ENCODE measurements at places on chromosomes 3 and 15.

DNA sequence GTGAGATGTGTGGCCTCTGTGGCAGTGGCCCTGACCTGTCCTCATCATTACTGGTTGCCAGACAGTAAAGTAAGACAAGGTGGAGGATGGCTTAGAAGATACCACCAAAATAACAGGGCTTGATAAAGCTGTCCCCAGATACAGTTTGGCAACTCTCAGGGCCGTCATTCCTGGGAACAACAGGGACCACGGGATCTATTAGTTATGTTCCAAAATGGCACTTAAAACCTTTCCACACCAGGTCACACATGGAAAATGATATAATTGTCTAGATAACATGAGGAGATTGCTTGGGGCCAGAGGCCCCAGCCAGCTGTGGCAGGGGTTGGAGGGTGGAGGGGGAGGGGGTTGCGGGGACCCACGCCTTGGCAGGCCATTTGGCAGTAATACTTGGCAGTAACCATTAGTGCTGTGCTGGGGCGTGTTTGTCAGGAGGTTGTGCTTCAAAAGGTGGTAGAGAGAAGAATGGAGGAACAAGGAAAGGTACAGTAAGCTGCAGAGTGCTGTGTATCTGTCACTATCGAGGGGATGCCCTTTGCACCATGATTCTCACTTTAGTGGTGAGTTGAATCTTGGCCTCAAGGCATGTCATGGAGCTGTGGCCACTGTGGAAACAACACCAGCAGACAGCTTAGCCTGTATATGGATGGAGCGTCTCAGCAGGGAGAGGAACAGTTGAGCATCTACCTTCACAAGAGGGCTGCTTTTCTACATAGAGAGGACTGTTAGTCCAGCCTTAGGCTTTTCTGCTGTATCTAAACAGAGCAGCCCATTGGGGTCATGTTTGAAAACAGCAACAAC lies 14.0 kb downstream of the PLCL2 start:
- no peak for DNase-seq

DNA sequence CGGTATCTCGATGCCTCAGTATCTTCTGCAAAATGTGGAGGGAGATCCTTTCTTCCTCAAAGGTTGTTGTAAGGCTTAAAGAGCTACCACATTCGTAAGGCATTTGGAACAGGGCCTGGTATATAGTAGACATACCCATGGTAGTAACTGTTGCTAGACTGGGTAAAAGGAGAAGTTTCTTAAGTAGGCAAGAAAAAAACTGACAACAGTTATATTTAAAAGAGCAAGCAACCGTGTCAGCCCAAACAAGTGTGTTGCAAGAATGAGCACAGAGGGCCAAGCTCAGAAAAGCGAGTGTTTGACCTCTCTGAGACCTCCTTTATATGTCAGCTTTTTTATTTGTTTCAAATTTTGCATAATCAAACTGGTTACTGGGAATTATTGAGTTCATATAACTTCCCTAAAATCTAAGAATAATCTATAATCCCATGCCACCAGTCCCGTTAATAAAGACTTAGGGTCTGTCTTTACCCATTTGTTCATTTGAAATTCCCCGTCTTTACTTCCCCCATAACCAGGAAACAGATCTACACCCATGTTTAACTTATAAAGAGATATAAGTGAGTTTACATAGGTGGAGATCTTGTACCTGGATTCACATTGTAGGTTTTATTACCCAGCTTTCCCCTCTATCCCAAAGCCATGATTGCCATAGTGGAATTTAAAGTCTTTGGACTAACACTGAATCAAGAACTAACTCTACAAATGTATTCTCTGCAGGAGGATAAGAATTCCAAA lies 7.3 kb downstream of the B3GNT5 start:
- peak; percentile 45 for DNase-seq

DNA sequence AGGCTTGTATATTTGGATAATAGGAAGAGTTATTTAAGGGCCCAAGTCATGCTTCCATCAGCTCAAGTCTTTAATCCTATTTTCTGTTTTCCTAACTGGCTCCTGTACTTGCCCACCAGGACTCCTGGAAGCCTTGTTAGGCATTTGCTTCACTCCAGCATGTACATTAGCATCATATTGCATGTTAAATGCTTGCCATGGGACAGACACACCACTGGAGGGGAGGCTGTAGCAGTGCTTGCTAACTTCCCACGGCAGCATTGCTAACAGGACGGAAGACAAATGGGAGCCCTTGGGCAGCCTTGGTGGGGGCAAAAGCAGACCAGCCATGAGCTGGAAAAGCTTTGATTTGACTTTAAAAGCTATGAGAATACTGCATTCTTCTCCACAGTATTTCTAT lies 6.1 kb downstream of the TMOD2 start:
- DNase-seq: no peak

GRCh38 chr15:76059320-76060117 lies at the start of gene TMEM266:
TMEM266 (plus strand) TSS chr15:76059985; CDS start chr15:76134264, 74,279 bp downstream.
- DNase-seq: no peak

GRCh38 chr3:193863657-193864357 lies 270.8 kb downstream of the OPA1 start:
- DNase-seq: peak; percentile 24

- no peak for DNase-seq
Measured at GRCh38 chr3:194292331-194292730, 58.8 kb downstream of the CPN2 start.

- DNase-seq: no peak
Measured at GRCh38 chr3:179000144-179000543, 71.5 kb downstream of the ZMAT3 start.

DNA sequence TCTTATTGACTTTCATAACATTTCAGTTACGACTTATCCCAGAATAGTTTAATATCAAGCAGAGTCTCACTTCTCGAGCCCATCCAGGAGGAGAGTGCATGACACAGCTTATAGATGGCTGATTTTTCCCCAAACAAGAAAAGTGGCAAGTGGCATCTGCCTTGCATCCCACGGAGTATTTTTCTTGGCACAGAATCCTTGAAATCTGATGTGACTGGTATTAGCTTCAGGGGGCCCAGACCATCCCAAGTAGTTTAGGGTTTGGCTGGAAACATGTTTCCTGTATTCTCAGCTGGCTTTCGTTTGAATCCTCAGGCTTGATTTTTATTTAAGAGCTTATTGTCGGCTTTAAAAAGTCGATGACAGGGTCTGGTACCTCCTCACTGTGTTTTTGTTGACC lies 20.7 kb upstream of the FBXL22 start:
- DNase-seq: peak; percentile 11

All from fibroblast of pulmonary artery (primary cell).